HTR-8/SVneo (cell line): ENCODE measurements at places on chromosomes 2 and 18.

DNA sequence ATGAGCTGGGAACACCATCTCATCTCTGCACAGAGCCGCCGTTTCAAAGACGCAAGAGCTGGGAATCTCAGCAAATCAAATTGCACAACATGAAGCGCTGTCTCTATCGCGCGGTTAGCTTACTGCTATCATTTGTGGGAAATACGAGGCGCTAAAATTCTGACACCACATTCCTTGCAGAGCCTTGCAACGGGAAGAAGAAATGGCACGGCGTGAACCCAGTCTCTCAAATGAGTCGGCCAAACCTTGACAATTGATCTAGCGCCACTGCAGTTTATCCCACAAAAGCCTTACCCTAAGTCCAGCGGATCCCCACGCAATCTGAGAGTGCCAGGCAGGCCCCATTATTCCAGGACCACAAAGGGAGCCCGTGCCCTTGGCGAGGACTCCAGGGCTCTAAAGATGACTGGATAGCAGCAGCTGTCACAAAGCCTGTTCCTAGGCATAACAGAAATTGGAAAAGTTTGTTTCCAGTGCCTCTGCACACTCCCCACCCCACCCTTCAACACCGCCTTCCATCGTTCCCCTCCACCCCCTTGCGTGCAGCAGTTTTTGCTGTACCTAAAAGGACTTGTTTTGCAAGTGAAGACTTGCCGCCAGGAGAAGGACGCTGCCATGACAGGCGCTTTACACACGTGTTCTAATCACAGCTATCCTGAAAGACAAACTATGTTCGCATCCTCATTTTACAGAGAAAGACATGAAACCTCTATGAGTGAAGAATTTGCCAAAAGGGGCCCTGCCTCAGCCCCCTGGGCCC lies 252.4 kb downstream of the EIPR1 start:
- DNase-seq: no peak

DNA sequence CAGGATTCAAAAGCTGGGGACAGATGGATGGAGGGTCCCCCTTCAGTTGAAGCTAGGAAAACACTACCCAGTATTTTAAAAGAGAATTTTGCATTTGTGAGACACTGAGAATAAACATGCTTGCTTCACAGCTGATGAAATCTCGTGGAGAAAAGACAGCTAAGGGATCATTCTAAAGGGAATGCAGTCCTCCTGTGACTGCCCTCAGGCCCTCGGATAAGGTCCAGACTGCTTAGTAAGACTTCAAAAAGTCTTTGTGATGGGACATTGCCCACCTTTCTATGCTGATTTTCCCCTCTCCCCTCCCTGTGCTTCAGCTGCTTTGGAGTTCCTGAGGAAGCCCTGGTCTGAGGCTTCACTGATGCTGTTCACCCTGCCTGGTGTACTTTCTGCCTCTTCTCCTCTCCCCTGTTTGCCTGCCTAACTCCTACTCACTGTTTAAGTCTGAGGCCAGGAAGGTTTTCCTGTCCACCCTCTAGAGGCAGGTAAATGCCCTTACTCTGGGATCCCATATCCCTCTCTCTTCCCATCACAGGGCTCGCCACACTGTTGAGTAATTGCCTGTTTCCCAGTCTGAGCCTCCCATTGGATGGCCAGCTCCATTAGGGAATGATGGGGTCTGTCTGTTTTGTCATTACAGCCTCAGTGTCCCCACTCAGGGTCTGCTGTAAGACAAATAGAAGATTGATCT lies 26.6 kb downstream of the POLE4 start:
- DNase-seq: no peak

DNA sequence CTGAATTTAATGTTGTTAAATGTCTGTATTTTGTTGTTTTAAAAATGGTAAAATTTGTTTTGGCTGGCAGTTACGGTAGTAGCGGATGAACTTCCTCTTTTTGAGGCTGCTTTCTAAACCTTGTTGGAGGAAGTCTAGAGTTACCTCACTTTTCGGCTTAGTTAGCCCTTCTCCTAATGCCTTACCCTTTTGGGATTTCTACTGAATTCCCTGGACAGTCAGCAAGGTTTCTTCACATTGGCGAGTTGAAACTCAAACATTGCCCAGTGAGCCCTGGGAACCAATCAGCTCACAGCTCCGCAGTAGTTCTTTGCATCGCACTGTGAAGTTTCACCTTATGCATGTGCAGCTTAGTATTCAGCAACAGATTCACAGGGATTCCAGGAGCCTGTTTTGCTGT lies 55.2 kb downstream of the TMEM247 start:
- DNase-seq: no peak

- no peak for DNase-seq
Measured at GRCh38 chr2:95122197-95122551, 566 bp upstream of the MRPS5 start.

DNA sequence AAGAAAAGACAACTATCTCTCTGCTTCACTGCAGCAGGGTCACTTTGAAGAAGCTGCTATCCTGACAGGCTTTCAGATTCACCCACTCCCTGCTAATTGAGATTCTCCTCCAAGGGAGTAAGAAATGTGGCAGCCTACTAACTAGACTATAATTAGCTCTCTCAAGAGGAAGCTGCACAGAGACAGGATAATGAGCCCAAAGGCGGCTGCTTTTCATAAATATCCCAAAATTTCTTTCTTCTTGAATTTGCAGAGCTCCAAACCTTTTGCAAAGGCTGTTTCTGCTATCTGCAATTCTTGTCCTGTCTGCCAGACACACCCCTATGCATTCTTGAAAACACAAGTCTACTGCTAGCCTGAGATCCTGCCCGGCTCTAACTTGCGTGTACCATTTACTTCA lies 54.0 kb upstream of the RNU4ATAC start:
- DNase-seq: no peak

DNA sequence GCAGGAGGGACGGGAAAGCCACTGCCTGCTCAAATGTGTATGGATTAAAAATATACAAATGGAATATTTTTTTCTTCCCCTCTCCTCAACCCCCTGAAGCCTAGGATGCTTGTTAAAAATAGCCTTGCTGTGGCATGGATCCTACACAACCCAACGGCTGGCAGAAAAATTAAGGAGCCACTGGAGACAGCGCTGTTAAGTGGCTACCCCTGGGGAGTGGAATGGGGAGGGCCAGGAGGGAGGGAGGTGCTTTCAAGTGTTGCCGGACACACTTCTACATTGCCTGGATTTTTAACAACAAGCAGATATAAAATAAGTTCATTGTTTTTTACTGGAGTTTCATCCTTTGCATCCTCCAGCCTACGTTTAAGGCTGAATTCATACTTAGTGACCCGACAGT lies 66.6 kb downstream of the ZBTB7C start:
- DNase-seq: no peak

DNA sequence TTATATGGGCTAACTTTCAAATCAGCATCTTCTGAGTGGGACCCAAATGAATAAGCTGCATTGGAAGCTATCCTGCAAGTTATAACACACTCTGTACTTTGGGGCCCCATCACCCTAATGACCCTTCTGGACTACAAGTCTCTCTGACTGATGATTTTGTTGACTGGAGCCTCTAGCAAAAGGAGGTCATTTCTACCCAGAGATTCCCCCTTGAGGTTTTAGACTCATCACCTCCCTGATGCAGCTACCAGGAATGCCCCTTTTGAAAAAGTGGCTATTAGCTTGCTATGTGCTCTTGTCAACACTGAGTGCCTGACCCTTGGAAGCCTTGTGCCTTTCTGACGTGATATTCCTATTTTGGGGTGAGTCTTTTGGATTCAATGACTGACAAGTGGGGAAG lies 54.5 kb upstream of the NEMP2 start:
- DNase-seq: no peak

DNA sequence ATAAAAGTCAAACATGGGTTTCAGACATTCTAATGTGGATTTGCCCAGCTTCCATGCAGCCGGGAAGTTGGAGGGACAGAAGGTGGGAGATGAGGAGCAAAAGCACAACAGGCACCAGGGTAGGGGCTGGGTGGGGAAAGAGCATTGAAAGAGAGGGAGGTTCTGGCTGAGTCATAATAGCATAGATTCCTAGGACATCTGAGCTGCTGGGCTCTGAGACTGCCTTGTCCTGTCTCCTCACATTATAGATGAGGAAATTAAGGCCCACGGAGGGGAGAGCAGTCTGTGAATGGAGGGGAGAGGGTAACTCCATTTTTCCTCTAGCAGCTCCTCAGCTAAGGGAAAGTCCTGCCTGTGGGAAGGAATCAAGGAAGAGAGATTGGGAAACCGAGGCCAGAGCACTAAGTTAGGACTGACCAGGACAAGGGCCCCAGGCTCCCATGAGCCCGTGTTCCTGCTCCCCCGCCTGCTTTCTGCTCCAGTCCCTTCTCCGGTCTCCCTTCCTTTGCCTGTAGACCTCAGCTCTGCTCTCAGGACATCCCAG lies 26.2 kb downstream of the SH2D6 start:
- no peak for DNase-seq

- DNase-seq: no peak
Measured at GRCh38 chr2:143994961-143995360, 525.0 kb downstream of the ZEB2 start.

DNA sequence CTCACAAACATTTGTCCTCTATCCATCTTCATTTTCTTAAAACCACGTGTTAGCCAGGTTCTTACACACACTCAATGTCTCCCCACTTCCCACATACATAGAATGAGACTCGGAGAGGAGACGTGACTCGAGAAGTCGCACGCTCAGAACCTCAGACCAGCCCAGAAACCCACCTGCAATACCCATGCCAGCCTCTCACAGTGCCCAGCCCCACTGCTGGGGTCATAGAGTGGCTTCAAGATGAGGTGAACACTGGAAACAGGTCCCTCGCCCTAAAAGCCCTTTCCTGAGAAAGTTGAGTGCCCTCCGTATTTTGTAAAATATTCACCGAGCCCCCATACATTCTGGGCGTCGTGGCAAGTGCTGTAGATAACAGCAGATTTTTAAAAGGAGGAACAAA lies 487.4 kb downstream of the EIPR1 start:
- DNase-seq: no peak

GRCh38 chr2:212540341-212540740 lies 1.7 kb upstream of the ERBB4 start:
- no peak for DNase-seq

DNA sequence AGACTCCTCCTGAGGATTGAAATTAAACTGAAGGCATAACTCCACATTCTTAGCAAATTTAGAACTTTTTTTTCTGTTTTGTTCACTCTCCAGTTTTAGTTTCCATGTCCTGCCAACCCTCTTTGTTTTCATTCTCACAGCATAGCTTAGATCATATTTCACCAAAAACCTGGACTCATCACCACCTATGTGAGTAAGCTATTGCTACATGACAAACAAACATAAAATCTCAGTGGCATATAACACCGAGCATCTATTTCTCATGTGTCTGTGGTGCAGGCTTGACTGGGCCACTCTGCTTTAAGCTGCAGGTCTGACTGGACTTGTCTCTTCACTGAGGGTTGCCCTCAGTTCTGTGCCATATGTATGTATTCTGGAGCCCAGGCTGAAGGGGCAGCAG lies 385.2 kb downstream of the ARHGAP15 start:
- no peak for DNase-seq

DNA sequence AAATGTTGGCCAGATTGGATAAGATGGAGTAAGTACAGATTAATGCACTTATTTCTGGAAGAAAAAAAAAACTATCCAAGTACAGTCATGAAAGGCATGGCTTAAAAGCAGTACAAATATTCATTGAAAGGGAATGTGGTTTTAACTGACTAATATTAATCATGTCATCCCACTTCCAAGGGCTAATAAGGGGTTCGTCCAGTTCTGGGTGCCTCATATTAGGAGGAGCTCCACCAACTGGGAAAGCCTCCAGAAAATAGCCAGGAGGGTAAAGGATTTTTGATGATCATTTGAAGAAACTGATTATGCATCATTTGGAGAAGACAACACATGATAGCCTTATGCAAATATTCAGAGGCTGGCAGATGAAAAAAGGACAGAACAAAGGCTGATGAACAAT lies 115.2 kb upstream of the ARL5A start:
- DNase-seq: no peak

- DNase-seq: no peak
Measured at GRCh38 chr2:70073493-70073892, 13.8 kb upstream of the PCBP1 start.

DNA sequence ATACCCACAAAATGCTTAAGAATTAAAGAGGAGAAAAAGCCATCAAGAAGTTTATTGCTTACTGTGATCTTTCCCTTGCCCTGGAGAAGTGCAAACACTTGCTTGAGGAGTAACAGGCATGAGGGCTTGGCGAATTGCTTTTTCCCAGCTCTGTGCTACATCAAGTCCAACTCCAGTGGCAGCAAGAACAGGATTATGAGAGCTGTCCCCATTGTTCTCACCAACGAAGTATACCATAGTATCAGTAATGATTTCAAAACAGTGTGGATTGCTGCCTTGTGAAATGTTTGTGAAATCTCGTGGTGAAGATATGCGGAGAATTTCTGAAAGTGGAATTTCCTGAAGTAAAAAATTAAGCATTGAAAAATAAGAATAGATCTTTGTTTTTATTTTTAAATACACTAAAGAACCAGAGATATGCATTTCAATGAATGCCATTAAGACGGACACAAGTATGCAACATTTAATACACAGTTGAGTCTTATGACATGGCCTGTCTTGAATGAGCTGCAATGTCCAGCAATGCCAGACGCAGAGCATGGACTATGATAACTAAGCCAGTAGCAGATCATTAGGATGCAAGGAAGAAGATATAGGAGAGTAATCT lies 43.0 kb downstream of the NDUFAF7 start:
- no peak for DNase-seq

- DNase-seq: peak; percentile 60
Measured at GRCh38 chr2:181790716-181791649, 100.5 kb upstream of the ITPRID2 start.

GRCh38 chr2:135997380-135997779 lies 12.0 kb upstream of the DARS1 start:
- no peak for DNase-seq

GRCh38 chr2:45855374-45855773 lies 203.9 kb downstream of the PRKCE start:
- no peak for DNase-seq

- no peak for DNase-seq
Measured at GRCh38 chr2:162343492-162343823, 474 bp upstream of the GCA start.

- DNase-seq: no peak
Measured at GRCh38 chr2:136858656-136859055, 93.3 kb downstream of the THSD7B start.

GRCh38 chr18:32301976-32302743 lies 112.3 kb downstream of the MEP1B start:
- DNase-seq: no peak

GRCh38 chr2:7009207-7009911 lies 92.1 kb downstream of the RNF144A start:
- no peak for DNase-seq

DNA sequence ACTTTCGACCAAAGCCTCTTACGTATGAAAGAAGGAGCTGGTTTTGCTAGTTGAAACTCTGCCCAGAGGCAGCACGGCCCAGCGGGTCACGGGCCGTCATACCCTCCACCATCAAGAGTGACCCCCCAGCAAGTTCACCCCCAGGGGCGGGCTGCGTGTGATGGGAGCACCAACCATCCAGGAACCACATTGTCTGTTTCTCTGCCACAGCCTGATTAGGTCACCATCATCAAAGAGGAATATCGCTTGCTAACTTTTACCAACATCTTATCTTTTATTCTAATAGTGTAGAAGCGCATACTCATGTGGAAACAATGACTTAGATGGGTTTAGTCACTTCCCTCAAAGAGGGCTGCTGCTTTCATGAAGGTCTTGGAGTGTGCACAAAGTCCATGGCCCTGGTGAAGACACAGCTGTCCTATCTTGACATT lies 116.6 kb upstream of the SMIM21 start:
- DNase-seq: no peak
